A549 treated with ZK216348 at 1 μM for 4 hours (cell line): ENCODE measurements at places on chromosomes 12 and 14. TPM values are rescaled to one million over a fixed set of nuclear protein-coding genes. Genes with fewer than 3 reads are reported as not detected.

PLA2G1B gene
- total RNA-seq = not detected in 5 replicates

TRAFD1 gene
- total RNA-seq = 16.2 to 17.9 TPM (median 16.4 TPM) in 5 replicates

SIX1 gene
- total RNA-seq = 4.8 to 7.9 TPM (median 7.8 TPM) in 5 replicates

NOC4L gene
- total RNA-seq = 26.6 to 64.7 TPM (median 62.6 TPM) in 5 replicates

ACIN1 gene
- 101 to 111 TPM (median 107 TPM) in 5 replicates for total RNA-seq

ZC2HC1C gene
- total RNA-seq = 3.9 to 5.3 TPM (median 4.1 TPM) in 5 replicates
